ENCODE measurements at places on chromosomes 5 and 9.

DNA sequence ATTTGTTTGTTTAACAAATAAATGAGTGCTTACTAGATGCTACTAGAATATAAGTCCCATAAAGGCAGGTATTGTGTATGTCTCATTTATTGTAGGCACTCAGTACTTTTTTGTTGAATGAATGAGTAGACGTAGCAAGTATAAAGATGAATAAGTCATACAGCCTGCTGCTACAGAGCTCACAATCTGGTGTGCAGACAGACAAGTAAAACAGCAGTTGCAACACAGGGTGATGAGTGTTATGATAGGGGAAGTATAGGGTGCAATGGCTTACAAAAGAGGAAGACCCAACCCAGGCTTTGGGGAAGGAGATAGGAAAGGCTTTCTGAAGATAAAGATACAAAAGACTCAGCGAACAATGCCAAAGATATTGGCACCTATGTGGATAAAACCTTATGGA is 47.7 kb downstream of the SH3RF2 start:
- no peak for DNase-seq

GRCh38 chr5:36661456-36662220 is 55.2 kb downstream of the SLC1A3 start:
- no peak for DNase-seq

DNA sequence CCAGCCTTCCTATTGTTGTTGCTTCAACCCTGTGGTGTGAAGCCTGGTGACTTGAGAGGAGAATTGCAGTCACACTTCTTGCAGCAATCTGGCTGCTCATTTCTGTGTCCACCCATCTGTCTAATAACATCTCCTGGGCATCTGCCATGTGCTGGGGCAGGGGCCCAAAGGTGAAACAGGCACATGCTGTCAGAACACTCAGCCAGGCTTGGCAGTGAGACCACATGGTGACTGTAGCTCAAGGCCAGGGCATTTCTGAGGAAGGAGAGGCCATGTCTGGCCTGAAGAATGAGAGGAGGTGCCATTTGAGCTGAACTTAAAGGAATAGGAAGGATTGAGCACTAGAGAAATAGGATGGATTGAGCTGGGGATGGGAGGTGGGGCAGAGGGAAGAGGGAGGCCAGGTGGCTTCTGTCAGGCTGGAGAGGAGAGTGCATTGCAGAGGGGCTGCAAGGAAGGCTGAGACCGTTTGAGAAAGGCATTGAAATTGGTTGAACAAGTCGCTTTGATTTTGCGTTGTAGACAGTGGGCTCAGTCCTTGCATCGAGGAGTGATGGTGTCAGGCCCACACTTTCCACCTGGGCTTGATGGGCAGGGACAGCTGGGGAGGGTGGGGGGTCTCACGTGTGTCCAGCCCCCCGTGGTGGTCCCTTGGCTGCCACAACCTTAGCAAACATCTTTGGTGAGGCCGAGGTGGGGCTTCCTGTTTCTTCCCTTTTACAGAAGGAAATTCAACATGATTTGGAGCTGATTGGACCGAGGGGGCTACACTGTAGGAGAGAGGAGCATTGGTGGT is 222.4 kb downstream of the CACNA1B start:
- DNase-seq: no peak

DNA sequence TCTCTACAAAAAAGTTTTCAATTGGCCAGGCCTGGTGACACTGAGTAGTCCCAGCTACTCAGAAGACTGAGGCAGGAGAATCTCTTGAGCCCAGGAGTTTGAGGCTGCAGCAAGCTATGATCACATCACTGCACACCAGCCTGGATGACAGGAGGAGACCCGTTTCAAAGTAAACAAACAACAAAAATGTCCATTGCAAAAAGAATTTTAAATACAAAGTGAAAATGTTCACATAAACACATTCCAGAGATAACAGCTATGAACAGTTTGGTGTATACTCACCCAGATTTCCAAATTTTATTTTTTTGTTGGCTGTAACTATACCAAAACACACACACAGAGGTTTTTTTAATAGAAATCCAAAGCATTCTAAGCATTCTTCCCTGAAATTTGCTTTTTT is 39.8 kb downstream of the ADRA1B start:
- no peak for DNase-seq

DNA sequence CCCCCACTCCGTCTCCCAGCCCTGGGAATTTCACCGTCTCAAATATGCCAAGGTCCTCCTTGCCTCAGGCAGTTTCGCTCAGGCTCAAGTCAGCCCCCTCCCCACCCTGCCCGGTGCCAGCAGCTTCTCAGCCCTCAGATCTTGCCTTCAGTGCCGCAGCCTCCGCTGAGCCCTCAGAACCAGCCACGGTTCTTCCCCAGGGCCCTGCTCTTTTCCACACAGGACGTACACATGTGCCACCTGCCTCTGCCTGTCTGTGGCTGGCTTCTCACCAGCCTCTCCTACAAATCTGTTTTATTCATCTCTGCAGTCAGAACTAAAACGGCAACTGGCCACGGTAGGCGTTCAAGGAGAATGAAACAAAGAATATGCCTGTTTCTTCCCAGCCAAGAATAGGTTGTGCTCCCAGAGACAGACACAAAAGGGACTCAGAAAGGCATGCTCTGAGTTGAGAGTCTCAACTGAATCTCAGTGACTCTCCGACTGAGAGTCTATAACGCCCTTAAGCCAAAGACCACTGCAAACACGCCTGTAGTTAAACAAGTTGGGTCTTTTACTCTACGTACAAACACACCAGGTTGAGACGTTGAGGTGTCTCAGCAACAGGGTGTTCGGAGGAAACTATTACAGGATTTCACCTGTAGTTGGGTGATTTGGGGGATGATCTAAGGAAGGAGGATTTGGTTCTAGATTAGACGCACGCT is 10.6 kb upstream of the GRIN1 start:
- no peak for DNase-seq

DNA sequence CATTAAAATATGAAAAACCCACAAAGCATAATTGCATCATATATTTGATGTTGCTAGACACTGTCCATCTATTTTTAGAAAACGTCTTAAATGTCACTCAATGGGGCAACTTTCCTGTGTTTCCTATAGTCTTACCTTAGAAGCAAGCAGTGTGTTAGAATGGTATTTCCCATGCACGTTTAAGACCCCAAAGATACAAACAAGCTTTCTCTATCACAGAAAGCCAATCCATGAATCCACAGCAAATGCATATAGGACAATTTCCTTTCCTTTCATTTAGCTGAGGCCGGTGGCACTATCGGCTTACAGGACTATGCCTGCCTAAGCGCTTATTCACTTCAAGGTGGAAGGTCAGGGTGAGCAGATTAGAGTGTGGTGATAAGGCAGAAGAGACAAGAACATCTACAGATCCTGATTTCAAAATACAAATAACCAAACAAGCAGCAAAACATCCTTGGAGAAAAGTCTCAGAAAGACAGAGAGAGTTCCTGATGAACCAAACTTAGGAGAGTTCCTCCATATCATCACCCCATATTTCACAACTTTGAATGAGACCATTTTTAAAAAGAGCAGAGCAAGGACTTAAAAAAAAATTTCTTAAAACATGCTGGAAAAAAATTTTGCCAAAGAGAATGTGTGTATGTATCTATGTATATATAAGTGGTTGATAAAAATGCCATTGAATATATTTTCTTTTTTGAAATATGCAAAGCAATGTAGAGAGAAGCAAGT is 57.2 kb downstream of the MEF2C start:
- no peak for DNase-seq

DNA sequence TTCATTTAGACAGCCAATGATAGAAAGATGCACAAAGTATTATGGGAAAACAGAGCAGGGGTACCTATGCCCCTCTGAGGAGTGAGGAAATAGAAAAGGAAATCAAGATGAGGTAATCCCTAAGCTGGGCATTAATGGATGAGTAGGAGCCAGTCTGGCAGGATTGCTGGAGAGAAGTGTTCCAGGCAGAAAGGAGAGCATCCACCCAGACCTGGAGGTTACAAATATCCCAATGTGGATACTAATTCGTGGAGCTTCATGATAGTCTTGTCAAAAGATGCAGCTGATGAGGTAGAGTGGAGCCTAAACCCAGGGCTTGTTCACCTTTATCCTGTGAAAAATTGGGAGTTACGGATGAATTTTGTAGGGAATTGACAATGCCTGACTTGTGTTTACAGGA is 328.0 kb downstream of the ZNF608 start:
- no peak for DNase-seq

GRCh38 chr5:89011778-89012711 is 129.1 kb upstream of the MEF2C start:
- no peak for DNase-seq

- DNase-seq: no peak
Measured at GRCh38 chr9:118761016-118761790, 608.0 kb downstream of the BRINP1 start.

- no peak for DNase-seq
Measured at GRCh38 chr5:97224112-97224750, 41.2 kb upstream of the RIOK2 start.

GRCh38 chr5:18553269-18553668 is 919.0 kb downstream of the TAF11L14 start:
- DNase-seq: no peak

GRCh38 chr5:139814191-139814601 is 18.6 kb downstream of the PSD2 start:
- no peak for DNase-seq

- no peak for DNase-seq
Measured at GRCh38 chr9:26263478-26263877, 585.2 kb upstream of the TUSC1 start.

GRCh38 chr9:122991370-122991830 is 42.1 kb upstream of the GPR21 start:
- DNase-seq: peak; percentile 0

GRCh38 chr9:88852794-88853193 is 138.5 kb upstream of the S1PR3 start:
- no peak for DNase-seq

- no peak for DNase-seq
Measured at GRCh38 chr9:99505936-99506335, 283.9 kb downstream of the SEC61B start.

- no peak for DNase-seq
Measured at GRCh38 chr5:75368391-75368790, 31.4 kb downstream of the HMGCR start.

DNA sequence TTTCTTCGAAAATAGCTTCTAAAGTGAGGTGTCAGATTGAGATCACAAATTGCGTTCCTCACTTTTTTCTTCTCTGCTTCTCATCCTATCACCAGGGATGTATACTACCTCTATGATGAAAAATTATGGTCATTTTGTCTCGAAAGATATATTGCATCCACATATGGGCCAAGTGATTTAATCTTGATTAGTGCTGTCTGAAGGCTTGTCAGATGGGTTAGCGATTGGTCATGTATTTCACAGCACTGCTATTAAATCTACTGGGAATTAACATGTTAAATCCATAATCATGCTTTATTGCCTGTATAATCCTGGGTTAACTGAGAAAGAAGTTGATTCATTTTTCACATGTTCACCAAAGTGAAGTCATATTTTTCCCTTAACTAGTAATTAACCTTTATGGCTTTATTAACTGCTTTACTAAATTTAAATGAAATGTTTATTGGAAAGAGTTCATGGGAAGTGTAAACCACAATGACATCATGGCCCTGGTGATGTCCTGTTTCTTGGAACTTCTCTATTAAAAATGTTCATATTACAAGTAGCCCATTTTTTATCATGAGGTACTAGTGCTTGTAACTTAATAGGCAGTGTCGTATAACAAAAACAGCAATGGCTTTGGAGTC is 193.3 kb downstream of the SMC2 start:
- DNase-seq: no peak

DNA sequence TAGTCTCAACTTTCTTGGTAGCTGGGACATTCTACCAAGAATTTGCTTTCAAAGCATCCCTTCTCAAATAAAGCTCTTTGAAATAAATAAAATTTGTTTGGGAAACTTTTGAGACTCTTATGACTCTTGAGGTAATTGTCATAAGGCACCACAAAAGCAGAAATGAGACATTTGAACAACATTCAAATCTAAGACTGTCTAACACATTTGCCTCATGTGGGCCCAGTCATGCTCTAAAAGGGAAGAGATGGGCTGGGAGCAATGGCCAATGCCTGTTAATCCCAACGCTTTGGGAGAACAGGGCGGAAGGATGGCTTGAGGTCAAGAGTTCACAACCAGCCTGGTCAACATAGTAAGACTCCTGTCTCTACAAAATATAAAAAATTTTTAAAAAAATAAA is 26.4 kb downstream of the SLC31A2 start:
- no peak for DNase-seq

DNA sequence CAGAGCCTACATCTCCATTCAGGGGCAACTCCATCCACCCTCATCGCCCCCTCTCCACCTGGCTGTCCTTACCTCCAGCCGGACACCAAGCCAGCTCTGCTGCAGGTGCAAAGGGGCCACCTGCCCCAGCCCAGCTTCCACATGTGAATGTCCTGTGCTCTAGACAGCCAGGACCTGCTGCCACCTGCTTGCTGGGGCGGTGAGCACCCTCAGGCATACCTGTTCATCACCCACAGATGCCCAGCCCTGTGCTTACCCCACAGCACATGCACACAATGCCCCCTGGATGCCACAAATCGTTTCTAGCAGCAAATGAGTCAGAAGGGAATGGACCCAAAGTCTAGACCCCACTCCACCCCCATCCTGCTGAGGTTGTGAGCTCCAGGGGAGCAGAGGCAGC is 13.3 kb upstream of the NKD2 start:
- DNase-seq: no peak

DNA sequence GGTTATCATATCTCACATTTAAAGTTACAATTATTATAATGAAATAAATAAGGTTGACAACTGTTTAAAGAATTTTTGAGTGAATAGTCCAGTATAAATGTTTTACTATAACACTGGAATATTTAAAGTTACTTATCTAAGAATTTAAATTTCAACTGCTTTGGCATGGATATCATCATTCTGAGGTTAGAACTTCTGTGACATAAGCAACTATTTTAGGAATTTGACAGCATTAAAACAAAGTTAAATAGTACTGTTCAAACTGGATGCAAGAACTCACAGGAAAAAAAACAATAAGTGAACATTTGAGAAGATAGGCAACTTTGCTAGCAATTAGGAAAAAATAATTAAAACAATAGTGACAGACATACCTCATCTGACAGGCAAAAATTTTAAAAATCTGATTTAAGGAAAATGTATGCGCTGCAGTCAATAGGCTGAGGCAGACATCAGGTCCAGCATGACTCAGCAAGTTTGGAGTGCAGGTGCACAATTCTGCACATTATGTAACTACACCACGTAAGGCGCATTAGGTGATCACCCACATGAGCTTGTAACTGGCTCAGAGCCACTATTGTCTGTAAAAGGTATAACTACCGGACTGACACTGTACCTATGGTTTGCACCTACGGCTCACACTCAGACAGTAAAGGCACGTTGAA is 180.6 kb downstream of the PDE4D start:
- DNase-seq: no peak

Data from stimulated activated CD8-positive, alpha-beta memory T cell treated with anti-CD3 and anti-CD28 coated beads, Interleukin-12 subunit alpha, Interleukin-12 subunit beta, amount 100 ng/mL, for 4 hours (primary cell).